Uterus (tissue), 4 donors: ENCODE measurements at places on chromosomes 5 and 9.
A peak's percentile ranks its signal among the peaks of the same experiment; 100 is the strongest.

DNA sequence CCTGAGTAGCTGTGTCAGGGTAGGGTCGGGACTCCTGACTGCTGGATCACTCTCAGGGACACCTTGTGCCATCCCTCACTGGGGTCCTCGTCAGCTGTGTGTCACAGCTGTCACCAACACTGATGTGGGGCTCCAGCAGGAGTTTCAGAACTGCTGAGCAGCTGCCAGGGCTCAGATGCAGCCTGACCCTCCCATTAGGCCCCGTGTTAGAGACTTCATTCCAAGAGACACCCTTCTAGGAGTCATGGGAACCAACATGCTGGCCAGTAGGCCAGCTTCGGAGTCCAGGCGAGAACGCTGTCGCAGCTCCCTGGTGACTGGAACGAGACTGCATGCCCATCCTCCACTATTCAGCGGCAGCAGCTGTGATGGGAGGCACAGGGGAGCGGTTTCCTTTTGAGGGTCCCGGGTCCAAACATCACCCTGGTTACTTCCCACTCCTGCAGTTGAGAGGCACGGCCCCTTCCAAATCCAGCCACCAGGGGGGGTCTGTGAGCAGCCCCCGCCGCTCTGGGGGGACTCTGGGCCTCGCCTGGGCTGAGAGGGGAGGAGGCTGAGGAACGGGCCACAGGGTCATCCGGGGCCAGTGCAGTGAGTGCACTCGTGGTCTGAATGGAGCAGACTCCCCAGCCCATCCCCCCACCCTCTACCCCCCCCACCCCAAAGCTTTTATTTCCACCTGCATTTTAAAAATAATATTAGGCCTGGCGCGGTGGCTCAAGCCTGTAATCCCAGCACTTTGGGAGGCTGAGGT lies 12.6 kb upstream of the TCF7 start:
- DNase-seq, result peak; percentile 43

DNA sequence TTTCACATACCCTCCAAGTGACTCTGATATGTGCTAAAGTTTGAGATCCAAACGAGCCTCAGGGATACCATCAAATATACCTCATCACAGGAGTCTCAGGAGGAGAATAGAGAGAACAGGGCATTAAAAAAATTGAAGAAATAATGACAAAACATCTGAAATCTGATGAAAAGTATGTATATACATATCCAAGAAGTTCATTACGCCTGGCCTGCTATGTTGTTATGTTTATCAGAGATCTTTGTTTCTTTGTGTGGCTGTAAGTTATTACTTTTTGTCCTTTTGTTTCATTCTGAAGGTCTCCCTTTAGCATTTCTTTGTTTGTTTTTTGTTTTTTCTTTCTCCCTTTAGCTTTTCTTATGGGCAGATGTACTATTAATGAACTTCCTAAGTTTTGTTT lies 2.5 kb upstream of the CCL19 start:
- DNase-seq, result no peak

DNA sequence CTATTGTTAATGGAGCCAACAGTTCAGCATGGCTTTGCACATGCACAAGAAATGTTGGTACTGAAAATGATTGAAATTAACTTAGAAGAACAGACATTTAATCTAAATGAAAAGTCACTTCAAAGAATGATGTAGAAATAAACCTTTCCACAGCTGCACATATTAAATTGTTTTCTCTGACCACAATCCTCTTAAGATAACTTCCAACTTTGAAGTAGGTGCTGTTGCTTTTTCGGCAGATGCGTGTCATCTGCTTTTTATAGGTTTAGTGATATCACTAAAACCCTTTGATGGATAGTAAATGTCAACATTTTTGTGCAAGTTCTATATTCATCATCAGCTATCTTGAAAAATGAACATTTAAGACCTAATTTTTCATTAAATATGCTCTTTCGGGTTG lies 25.3 kb upstream of the SLC1A3 start:
- DNase-seq, result no peak

GRCh38 chr5:81345411-81346003 lies 44.1 kb downstream of the ZCCHC9 start:
- DNase-seq, result no peak
